ENCODE measurements at places on chromosomes 11 and 22. TPM values are rescaled to one million over a fixed set of nuclear protein-coding genes. Genes with fewer than 3 reads are reported as not detected.
A peak's percentile ranks its signal among the peaks of the same experiment; 100 is the strongest.

DNA sequence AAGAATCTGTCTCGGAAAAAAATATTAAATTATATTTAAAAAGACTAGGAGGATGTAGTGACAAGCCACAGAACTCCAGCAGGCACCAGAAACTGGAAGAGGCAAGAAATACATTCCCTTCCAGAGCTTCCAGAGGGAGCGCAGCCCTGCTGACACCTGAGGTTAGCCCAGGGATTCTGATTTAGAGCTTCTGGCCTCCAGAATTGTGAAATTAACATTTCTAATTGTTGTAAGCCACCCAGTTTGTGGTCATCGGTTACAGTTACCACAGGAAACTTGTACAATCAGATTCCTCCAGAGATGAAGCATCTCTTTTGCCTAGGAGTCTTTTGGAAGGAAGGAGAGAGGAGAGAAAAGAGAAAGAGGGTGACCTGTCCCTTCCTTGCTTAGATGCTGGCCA is 6.4 kb upstream of the UBASH3B start:
- no peak for DNase-seq

Gene MFRP
- total RNA-seq: not detected

Gene C11orf97
- not detected for total RNA-seq

GRCh38 chr11:61524963-61525587 is 16.5 kb downstream of the LRRC10B start:
- no peak for DNase-seq

DNA sequence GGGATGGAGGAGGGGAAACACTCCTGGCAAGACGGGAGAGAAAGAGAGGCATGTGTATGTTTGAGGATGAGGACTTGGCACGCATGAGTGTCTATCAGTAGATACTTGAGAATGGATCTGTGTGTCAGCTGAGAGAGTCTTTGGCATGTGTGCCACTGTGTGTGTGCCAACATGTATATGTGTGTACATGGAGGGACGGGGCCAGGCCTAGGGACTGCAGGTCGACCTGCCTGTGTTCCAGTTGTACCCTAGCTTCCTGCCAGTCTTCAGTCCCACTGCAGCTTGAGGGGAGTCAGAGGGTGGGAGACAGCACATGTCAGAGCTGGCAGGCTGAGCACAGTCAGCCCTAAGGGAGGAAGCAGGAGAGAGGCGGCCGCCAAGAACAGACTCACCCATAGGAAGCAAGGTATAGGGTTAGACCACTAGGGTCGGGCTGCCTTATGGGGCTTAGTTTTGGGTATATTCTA is 5.6 kb downstream of the CLCF1 start:
- DNase-seq: no peak

DNA sequence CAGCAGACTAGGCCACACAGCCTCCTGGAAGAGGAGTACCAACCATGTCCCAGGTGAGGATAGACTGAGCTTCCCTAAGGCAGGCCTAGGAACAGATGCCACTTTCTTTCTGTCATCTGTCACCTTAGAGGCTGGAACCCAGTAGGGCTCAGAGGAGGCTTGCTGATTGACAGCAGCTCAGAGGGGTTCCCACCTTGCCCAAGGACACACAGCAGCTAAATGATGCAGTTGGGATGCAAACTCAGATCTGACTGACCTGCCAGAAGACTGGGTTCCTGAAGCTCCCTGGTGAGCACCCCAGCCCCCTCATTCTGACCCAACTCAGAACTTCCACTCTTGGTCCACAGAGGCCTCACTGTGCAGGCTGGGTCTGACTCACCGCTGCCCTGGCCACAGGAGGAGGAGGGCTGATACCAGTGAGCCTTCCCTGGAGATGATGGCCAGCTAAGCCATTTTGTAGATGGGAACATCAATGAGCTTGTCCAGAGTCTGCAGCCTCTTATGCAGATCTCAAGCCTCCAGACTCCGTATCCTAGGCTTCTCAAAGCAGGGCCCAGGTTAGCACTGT is 14.0 kb downstream of the CAPN5 start:
- DNase-seq: no peak

- DNase-seq: no peak
These were observed 131.0 kb downstream of the TBC1D22A start for GRCh38 chr22:46893281-46894020.

GRCh38 chr11:48008951-48009270 is 28.6 kb downstream of the PTPRJ start:
- no peak for DNase-seq

Gene NXPE4
- total RNA-seq: not detected

DNA sequence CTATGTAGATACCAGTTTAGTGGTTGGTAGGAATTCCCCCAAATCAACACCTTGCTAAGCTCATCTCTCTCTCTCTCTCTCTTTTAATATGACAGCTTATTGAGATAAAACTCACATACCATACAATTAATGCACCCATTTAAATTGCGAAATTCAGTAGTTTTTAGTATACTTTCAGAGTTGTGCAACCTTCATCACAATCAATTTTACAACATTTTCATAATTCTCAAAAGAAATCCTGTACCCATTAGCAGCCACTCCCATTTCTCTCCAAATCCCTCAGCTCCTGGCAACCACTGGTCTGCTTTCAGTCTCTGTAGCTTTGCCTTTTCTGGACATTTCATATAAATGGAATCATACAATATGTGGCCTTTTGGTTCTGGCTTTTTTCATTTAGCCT is 13.3 kb downstream of the NNMT start:
- DNase-seq: no peak

DNA sequence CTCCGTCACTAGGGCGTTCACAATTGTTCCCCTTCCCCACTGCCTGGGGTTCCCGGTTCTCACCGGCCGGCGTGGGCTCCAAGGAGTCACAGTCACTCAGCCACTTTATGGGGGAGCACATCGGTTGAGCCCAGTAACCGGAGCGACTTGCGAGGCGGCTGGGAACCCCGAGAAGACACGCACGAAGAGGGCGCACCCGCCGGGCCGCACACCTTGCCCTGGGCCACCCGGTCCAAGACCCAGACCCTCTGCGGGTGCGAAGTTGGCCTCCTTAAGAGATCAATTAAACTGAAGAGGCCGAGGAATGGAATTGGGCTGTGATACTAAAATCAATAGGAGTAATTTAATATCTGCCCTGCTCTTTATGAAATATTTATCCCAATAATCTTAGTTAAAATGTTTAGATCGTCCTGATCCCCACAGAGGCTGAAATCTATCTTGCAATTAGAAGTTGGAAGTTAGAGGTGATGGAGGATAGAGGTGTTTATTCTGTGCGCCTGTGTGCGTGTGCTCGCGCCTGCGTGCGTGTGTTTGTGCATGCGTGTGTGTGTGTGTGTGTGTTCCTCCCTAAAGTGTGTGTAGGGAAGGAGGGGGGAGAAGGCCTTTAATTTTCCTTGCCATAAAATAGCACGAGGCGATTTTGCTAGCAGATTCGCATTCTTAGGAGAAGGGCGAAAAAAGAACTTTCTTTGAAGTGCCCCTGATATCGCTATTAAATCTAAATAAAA is 954 bp upstream of the MN1 start:
- peak; percentile 26 for DNase-seq

GRCh38 chr11:126051117-126051516 is 11.5 kb downstream of the CDON start:
- no peak for DNase-seq

Gene SNX32
- total RNA-seq: not detected

DNA sequence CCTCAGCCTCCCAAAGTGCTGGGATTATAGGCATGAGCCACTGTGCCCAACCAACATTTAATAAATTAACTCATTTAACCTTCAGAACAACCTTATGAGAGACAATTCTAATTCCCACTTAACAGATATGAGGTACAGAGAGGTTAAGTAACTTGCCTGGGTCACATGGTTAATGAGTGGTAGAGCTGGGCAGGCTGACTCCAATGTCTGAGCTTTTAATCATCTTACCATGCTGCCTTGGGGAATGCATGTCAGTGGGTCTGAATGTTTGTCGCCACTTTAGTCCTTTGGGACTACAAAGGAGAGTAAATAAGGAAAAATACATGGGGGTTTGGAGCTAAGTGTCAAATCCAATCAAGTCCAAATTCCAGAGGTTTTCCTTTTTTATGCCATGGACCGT is 11.2 kb upstream of the PIK3C2A start:
- no peak for DNase-seq

DNA sequence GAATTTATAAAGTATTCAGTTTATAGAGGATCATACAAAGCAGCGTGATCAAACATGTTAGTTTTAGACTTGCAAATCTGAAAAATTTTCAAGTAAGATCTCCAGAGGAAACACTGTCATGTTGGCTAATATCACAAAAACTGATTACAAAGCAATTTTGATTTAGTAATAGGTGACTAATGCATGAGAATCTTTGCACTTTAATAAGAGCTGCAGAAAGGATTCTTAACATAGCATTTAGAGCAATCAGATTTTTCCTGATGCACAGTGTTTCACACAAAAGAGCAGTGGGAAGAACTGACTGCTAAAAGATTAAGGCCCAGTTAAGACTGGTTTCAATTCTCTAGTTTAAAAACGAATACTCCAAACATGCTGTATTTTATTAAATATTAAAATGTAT is 321.2 kb downstream of the GUCY1A2 start:
- no peak for DNase-seq

GRCh38 chr11:10499452-10499851 is 41.5 kb downstream of the RNF141 start:
- no peak for DNase-seq

Gene RASL10A
- total RNA-seq: 4.3 TPM

GRCh38 chr11:12813371-12814225 is 139.4 kb downstream of the TEAD1 start:
- DNase-seq: peak; percentile 40

Data from SJCRH30 (cell line).